ENCODE measurements at places on chromosomes 2 and 18. TPM values are rescaled to one million over a fixed set of nuclear protein-coding genes. Genes with fewer than 3 reads are reported as not detected.

GRCh38 chr2:241279413-241279812 lies 36.1 kb downstream of the HDLBP start:
- no peak for DNase-seq

DNA sequence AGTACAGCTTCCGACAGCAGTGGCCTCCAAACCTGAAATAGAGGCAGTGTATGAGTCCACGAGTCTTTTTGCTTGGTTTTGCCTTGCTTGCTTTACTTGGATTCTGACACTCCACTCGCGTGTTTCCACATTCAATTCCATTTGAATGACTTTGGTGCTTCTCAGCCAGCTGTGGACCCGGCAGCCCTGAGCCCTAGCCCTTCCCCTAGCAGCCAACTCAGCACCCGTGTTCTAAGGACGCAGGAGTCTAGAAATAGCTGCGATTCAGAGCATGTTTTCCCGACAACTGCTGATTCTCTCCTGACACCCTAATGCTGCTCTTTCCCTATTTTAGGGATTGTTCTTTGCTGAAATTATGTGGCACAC lies 20.6 kb downstream of the LRRFIP1 start:
- DNase-seq = no peak

GRCh38 chr2:152489364-152489763 lies 154.4 kb downstream of the FMNL2 start:
- no peak for DNase-seq

GRCh38 chr2:203835892-203836800 lies 31.4 kb upstream of the CTLA4 start:
- no peak for DNase-seq

DNA sequence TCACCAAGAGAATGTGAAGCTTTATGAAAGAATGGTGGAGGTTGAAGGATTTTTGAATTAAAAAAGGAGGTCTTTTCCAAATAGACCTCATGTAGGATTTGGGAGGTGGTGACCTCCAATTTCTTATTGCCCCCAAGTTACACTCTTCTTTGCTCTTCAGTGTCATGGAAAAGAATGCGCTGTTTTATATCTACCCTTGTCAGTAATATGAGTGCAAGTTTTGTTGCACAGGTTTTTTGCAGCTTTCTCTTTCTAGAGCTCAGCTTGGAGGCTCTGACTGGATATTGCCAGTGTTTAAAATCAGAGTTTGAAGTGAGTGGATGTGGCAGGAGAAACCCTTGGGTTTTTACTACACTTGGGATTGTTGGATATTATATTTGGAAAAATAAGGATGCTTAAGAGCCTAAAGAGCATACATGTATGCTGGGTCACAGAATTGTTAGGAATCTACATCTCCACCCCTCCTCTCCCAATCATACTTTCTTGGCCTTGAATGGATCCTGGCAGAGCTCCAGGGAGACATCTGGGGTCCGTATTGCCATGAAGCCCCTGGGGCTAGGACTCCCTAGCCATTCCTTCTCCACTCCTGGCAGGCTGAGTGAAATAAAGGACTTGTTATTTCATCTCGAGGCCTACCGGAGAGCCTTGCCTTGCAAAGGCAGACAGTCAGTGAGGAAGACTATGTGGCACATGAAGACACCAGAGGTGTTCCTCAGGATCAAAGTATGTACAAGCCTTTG lies 43.8 kb downstream of the APOB start:
- no peak for DNase-seq

DNA sequence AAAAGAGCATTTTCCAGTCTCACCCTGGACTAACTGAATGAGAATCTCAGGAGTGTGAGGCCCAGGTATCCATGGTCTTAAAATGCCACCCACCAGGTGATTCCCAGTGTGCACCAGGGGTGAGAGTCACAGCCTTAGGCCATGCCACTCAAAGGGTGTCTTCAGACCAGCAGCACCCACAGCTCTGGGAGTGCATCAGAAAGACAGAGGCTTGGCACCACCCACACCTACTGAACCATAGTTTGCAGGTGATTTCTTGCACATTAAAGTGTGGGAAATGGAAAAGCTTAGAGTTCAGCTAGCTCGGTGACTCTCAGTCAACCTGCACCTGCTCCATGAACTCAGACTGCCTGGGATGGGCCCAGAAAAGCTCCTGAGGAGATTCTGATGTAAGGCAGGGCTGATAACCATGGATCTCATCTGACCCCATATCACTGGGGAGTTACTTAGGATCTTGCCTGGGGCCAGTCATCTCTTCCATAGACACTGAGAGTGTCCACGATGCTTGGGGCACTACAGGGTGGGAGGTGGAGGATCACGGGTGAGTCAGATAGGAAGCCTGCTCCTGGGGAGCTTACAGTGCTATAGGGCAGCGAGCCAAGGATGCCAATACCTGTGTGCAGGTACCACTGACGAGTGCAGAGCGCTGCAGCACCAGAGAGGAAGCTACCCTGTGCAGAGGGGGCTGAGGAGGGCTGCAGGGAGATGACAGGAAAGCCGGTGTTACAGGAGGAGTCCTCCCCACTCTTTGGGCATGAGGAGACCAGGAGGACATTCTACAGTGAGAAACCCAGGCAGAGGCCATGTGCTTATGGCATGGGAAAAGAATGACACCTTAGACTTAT lies 4.6 kb downstream of the IL37 start:
- DNase-seq = no peak

DNA sequence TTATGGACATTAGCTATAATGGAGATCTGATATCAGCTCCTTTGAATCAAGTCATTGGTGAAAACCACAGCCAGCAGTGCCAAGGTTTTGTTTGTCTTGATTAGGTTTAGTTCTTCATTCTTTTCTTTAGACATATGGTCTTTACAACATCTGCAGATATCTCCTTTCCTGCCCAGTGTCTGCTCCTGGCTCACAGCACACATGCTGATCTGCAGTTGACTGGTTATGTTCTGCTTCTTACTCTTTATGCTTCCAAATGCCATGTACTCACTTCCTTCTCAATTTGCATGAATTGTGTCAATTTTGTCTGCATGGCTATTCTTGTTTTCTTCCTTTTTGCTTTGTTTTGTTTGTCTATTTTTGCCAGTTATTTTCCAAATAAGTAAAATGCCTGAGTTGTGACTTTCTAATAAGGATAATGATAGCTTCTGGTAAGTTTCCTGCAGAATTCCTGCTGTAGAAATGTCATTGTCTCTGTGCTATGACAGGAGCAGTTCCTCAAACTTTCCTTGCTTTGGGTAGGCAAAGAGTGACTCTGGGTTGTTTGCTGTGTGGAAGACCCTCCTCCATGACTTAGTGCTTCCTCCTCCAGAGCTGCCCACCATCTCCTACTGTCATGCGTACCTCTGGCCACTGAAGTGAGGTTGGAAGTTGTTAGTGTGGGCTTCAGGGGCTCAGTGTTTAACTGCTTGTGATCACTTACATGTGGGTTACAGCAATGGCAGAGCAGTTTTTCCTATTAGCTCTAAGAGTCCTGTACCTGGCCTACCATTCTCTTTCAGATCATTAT lies 8.2 kb downstream of the ARHGAP25 start:
- no peak for DNase-seq

GRCh38 chr2:29073933-29074332 lies 390 bp downstream of the PCARE start:
- no peak for DNase-seq

GRCh38 chr2:231905026-231905425 lies 21.2 kb downstream of the NPPC start:
- DNase-seq = no peak

DNA sequence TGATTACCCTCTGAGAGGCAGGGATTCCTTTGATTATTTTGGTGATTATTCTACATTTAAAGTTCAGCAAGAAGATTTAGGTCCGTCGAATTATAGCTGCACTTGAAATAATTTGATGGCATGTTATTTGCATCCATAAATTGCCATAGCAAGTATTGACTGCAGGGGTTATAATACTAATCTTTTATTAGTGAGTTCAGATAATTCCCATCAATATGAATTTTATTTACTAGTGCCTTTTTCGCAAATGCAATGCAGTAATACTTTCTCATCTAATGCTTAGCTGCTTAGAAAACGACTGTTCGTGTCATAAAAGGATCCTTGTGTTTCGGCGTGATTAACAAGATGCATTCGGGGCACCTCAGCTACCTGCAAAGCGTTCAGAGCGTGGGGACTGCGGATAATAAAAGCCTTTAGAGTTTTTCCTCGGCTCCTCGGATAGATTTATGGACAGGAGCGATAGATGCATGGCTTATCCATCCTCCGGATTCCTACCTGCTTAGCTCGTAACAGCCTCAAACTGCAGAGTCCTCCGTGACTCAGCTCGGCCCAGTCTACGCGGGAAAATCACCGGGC lies 2.5 kb upstream of the GBX2 start:
- DNase-seq = no peak

- DNase-seq = peak; percentile 69
Observed at GRCh38 chr2:85707304-85707703, 13.1 kb downstream of the GNLY start.

GRCh38 chr2:197911667-197912066 lies 107.3 kb downstream of the PLCL1 start:
- no peak for DNase-seq

DNA sequence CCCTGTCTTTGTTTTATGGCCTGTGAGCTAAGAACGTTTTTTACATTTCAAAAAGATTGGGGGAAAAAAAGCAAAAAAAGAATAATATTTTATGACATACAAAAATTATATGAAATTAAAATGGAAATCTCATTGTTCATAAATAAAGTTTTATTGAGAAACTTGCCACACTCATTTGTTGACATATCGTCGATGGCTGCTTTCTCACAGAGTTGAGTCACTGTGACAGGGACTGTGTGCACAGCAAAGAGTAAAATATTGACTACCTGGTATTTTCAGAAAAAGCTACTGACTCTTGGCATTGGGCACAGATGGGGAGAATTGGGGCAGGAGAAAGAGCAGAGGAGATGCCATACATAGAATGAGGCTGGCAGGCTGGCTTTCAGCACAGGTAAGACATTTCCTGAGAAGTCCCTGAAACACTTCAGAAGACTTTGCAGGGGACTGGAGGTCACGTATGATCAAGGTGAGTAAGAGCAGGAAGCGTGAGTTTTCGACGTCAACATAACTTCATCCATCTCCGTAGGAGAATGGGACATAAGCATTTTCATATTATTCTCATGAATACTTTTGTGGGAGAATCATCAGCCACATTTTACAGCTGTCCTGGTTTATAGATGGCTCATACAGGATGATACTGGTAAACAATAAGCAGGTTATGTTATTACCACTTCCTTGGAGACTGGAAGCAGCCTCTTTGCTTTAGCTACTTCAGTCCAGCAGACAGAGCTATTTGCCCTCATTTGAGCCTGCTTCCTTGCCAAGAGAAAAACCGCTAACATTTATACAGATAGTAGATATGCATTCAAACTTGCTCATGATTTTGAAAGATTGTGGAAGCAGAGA lies 32.5 kb upstream of the PUM2 start:
- no peak for DNase-seq

GRCh38 chr18:78414302-78414701 lies 565.3 kb upstream of the SALL3 start:
- DNase-seq = no peak

DNA sequence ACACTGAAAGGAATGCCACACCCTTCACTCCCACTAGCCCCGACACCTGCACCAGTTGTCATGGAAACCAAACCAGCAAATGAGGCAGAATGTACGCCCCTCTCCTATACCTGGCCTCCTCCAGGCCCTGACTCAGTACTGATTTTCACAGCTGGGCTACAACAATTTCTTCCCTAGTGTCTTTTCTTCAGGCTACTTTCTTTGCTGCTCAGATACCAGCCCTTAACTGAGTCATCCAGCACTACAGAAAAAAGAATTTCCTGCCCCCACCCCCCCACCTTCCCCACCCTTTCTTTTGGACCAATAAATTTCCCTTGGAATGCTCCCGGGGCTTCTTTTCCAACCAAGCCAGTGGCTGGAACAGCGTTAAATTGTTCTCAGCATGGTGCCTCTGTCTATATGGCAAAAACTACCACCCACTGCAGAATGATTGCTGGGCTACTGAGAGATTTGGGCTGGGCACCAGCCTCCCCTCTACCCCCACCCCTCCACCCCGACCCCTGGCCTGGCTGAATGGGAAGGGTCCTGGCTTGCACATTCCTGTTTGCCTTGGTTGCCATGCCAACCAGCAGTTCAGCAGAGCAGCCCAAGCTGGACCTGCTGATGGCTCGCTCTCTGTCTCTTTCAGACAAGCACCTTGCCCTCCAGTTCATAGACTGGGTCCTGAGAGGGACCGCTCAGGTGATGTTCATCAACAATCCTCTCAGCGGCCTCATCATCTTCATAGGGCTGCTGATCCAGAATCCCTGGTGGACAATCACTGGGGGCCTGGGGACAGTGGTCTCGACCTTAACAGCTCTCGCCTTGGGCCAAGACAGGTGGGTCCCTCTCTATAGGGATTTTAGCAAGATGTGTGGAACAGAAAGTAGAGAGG lies 11.3 kb downstream of the SLC14A2 start:
- DNase-seq = no peak

- no peak for DNase-seq
Observed at GRCh38 chr2:122061206-122061605, 305.8 kb downstream of the TSN start.

GRCh38 chr2:236369661-236370062 lies 105.5 kb upstream of the ASB18 start:
- no peak for DNase-seq

GRCh38 chr2:119523383-119523951 lies 816 bp downstream of the SCTR start:
- DNase-seq = no peak

GRCh38 chr2:1653956-1654695 lies 90.2 kb downstream of the PXDN start:
- DNase-seq = no peak

GRCh38 chr2:216603884-216604245 lies 29.4 kb upstream of the IGFBP2 start:
- DNase-seq = no peak

DNA sequence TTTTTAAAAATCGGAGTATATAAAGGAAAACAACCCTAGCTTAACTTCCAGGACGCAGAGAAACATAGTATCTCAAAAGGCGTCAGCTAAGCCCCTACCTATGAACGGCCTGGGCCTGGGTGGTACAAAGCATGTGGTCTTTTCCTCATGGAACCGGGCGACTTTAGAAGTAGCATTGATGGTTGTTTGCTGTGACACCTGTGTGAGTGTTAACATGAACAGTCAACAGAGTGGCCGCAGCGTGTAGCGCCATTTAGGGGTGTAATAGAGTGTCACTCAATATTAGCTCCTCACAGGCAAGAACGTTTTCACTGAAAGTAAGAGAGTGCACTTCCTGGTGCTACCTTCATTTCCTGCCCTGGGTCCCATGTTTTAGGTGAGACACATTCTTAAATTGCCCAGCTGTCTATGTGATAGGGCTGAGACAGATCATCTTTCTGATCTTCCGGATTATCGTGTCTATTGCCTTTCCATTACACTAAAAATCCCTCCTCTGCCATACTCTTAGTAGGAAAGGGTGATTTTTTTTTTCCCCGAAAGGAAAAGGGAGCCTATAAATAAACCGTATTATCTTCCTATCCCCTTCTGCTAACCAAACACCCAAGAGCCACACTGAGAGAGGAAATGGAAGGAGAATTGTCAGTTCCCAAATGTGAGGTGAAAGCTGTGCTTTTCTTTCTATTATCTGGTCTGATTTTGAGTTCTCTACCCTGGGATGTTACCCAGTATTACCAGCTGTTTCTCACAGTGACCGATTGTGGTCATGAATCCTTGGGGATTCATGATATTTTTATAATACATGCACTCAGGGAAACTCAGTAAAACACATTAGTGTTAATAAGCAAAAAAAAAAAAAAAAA lies 1.3 kb downstream of the GORASP2 start:
- DNase-seq = no peak

- DNase-seq = no peak
Observed at GRCh38 chr18:6437937-6438818, 23.5 kb upstream of the L3MBTL4 start.

Gene GALNT14
- total RNA-seq = 1.7 TPM

Gene CHRNG
- total RNA-seq = not detected

Gene TNS1
- 209 TPM for total RNA-seq

Gene TXNDC9
- 10.9 TPM for total RNA-seq

Gene ITGA4
- total RNA-seq = 5.5 TPM

Gene DCC
- 0.06 TPM for total RNA-seq

Gene SFT2D3
- total RNA-seq = 3.7 TPM
